ENCODE measurements at places on chromosomes 7 and 10.

DNA sequence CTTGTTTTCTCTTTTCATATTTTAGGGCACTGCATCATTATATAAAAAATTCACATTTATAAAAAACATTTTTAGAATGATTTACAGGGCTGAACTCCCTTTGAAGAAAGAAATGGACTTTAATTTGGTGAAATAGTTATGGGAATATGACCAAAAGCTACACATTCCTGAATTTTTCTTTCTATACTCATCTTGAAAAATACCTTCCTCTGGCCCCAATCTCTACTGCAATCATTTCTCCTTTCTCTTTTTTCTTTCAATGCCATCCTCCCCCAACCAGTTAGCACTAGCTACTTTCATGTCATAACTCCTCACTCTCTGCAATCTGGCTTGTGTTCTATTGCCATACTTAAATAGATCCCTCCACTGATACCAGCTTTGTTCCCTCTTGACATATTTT is 6.2 kb downstream of the WNT8B start:
- DNase-seq = no peak

GRCh38 chr7:114622221-114622620 is 207.6 kb downstream of the FOXP2 start:
- no peak for DNase-seq

GRCh38 chr10:88236121-88236743 is 346.9 kb downstream of the RNLS start:
- DNase-seq = no peak

- DNase-seq = no peak
Measured at GRCh38 chr7:13108061-13108460, 420.6 kb downstream of the ARL4A start.

DNA sequence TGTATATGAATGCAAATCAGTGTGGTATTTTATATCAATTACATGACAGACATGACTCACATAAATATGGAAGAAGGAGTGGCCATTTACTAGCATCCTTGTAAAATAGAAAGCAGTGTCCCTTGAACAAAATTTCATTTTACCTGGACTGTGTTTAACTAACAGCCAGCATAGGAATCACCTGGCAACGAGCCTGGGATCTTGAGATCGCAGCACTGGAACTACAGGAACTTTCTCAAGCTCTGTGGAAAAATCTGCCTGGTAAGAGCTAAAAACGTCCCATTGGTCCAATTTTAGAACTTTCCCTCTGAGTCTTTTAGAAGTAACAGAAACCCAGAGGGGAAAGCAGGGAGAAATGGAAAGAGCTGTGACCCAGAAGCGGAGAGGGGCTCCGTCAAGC is 68.9 kb upstream of the AMPH start:
- DNase-seq = no peak

DNA sequence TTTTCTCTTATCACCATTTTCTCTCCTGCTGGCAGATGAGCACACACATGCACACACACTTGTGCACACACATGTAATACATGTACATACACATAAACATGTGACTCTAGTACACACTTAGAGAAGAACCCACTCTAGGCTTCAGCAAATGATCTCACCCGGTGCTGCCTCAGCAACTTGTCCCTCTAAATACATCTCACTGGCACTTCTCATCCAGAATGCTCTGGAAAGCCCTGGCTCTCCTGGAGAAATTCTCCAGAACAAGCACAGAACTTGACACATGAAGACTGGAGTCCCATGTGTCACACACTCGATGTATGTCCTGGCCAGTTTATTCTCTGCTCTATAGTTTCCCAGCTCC is 254.9 kb downstream of the ELMO1 start:
- no peak for DNase-seq

DNA sequence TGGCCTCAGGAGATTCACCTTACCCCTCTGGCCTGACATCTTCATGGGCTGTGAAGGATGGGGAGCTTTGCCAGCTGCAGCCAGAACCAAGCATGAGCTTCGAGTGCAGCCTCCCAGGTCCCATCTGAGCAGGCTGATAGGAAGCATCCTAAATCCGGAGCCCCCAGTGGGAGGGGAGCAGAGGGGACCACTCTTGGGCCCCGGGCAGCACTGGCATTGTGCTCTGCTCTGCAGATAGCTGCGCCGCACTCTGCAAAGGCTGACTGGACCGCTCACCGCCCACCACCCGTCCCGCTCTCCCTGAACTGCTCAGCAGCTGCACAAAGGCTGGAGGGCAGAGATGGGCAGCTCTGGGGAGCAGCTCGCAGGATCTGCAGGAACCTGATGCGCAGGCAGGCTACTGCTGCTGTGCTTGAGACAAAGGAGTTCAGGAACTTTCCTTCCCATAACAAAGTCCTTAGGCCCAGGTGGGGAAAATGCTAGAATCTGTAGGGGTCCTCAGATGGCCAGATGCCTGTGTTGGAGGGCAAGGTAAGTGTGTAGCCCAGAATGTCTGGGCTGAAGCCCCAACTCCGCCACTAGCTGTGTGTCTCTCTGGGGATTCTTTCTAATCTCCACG is 51.8 kb downstream of the ARHGAP22 start:
- DNase-seq = no peak
